ENCODE measurements at places on chromosomes 12 and 14.
A peak's percentile ranks its signal among the peaks of the same experiment; 100 is the strongest.

- DNase-seq, result no peak
Observed at GRCh38 chr12:108888031-108888430, 8.1 kb downstream of the DAO start.

DNA sequence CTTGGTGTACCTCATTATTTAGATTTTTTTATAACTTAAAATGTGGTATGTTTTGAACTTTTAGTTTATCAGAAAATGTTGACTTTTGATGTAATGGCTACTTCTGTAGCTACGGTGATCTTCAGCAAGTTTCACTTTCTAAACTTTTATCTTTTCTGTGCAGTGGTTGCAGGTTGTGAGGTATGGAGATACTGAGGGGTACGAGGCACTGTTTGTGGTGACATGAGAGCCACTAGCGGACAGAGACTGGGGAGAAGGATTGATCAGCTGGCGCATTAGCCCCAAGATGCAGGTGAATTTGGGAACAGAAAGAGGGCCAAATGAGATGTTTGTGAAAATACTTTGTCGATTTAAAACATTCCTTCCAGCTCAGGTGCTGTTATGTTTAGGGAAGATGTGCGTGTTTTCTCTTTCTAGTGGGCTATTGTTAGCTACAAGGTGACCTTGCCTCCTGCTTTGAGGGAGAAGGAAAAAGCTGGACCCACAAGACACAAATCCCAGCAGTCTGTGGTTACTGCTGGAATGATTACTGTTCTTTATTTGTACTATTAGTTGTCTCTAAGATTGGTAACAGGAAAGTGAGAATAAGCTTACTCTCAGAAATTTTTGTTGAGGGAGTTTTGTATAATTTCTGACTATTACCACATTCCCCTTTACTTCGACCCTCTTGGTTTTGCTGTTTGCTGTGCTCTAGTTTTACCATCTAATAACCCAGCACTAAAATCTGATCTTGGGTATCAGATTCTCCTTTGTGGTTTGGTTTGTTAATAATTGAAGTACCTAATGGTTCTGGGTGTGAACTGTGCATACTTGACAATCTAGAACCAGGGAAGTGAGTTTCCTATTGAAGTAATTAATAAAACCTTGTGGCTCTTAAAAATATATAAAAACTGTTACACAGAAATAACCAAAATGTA is 61.7 kb downstream of the FBXO34 start:
- no peak for DNase-seq

- DNase-seq, result peak; percentile 44
Observed at GRCh38 chr14:32492457-32492856, 163.4 kb downstream of the AKAP6 start.

- DNase-seq, result no peak
Observed at GRCh38 chr12:52531566-52532300, 11.5 kb upstream of the KRT5 start.

- DNase-seq, result peak; percentile 72
Observed at GRCh38 chr12:2374092-2374906, 321.5 kb downstream of the CACNA1C start.

GRCh38 chr14:104743461-104744380 is 9.2 kb upstream of the SIVA1 start:
- DNase-seq, result peak; percentile 75

DNA sequence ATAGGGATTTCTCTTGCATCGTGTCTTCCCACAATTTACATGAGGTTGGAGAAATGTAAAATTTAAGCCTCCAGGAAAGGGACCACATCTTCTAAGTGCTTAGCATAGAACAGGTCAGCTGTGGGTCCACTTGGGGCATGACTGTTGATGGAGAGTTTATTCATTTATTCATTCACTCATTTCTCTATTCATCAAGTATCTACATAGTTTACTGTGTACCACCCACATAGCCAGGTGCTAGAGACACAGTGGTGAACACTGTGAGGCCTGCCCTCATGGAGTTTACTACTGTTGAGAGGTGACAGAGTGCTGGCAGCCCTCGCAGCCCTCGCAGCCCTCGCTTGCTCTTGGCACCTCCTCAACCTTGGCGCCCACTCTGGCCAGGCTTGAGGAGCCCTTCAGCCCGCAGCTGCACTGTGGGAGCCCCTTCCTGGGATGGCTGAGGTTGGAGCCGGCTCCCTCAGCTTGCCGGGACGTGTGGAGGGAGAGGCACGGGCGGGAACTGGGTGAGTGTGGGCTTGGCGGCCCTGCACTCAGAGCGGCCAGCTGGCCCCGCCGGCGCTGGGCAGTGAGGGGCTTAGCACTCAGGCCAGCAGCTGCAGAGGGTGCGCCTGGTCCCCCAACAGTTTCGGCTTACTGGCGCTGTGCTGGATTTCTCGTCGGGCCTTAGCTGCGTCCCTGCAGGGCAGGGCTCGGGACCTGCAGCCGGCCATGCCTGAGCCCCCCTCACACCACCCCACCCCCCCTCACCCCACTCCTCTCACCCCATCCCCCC is 1.7 kb upstream of the JPH4 start:
- DNase-seq, result no peak

GRCh38 chr12:57766464-57767304 is at the start of gene CYP27B1:
TSS of gene CYP27B1 (minus strand) at chr12:57767078. CDS start at chr12:57767041, 37 bp downstream.
- DNase-seq, result no peak

DNA sequence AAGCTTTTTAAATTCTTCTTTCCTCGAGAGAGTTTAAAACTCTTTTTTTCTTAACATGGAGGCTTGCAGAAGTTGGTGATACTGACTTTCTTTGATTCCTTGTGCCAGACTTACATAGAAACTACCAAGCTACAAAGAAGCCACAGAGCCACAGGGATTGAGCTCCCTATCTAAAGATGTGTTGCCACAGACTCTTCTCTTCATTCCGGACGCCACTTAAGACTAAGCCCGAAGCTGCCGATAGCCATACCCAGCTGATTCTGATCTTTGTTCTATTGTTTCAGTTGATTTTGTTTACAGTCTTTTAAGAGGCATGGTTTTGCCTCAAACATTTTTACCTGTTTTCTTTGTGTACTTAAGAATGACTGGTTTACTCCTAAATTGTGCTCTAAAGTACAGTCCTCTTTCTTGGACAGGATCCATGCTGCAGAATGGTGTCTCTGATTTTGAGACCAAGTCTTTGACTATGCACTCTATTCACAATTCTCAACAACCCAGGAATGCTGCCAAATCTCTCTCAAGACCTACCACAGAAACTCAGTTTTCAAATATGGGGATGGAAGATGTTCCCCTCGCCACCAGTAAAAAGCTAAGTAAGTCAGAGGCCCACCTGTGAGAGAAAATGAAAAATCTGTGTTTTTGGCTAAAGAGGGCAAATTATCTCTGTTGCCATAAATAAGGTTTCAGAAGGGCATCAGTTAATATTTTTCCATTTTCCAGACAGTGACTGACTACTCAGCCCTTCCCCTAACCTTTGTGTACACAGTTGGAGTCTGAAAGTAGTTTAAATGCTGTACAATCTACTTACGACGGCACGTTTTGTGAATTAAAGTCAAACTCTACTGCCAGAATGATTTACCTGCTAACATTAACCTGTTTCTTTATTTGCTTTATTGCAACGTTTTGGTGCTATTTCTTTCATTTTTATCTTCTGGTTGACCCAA is 42.1 kb upstream of the KCNH3 start:
- no peak for DNase-seq

DNA sequence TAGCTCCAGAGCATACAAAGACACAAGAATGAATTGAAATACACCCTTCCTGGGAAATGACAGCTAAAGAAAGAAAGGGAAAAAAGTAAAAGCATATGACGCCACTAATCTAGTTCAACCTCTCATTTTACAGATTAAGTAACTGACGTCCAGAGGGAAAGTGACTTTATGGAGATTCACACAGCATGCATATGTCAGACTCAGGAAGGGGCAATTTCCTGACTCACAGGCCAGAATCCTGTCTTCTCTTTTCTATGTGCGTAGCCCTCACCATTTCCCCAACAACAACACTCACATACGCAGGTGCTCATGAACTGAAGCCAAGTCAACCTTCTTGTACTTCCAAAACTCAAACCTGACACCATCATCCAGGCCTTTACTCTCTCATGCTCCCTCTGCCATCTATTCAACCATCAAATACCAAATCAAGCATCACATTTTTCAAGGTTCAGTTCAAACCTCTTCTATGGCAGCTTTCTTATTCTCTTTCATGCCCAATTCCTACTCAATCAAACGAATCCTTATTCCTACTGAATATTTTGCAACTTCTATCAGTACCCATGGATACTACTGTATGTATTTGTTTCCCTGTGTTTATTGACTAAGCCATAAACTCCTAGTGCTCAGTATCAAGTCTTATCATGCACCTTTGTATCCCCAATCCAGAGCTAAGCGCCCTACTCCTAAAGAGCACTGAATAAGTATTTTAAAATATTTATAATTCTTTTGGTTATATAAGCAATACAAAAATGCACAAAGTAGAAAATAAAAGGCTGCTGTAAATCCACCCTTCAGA is 52.8 kb downstream of the STXBP6 start:
- DNase-seq, result no peak

GRCh38 chr14:20548414-20549158 is 12.3 kb downstream of the RNASE9 start:
- DNase-seq, result no peak

DNA sequence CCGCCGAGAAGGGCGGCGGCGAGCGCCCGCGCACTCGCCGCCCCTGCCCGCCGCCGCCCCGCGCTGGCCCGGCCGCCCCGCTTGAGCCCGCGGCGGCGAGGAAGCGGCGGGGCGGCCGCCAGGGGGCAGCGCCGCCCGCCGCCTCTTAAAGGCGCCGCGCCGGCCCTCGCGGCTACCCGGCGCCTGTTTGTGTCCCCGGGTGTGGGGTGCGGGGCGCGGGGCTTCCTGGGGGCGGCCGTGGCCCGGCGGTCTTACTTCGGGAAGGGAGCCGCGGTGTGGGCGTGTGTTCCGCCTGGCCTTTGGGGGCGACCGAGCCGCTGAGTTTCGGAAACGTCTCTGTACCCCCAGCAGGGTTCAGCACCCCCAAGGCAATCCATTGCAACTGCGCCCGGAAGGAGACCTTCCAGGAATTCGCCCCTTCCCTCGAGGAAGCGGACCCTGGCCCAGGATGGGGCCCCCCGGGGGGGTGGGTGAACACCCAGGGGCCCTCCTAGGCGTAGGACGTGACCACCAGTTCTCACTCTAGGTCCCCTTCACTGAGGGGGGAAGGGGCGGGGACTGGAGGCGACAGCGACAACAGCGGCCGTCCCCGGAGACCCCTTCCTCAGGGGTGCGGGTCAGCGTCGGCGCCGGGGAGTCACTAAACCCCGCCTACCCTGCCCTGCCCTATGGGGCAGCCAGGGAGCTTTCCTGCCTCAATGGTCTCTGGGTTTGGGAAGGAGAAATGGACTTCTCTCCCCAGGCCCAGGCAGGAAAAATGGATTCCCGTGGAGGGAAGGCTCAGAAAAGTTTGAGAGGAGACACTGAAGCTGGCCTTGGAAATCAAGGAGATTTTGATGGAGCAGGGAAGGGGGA is at the start of gene ITPK1:
ITPK1 (minus strand) TSS at position 105 of the 855 bp plus-strand sequence. CDS start 762 bp downstream, outside the sequence.
- peak; percentile 62 for DNase-seq

GRCh38 chr14:58690801-58691516 is 53.2 kb downstream of the DACT1 start:
- no peak for DNase-seq

GRCh38 chr12:11457996-11458645 is 62.8 kb upstream of the PRB2 start:
- no peak for DNase-seq

DNA sequence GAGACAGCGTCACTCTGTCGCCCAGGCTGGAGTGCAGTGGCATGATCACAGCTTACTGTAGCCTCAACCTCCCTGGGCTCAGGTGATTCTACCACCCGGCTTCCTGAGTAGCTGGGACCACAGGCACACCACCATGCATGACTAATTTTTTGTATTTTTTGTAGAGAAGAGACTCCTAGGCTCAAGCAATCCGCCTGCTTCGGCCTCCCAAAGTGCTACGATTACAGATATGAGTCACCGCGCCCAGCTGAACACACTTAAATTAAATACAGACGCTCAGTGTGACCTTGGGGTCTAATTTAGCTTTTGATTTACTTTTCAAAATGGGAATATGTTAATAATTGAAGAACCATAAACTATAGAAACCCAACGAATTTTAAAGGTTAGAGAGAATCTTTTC is 77.2 kb downstream of the C2CD5 start:
- peak; percentile 81 for DNase-seq

GRCh38 chr12:67137256-67137655 is 131.9 kb upstream of the CAND1 start:
- DNase-seq, result no peak
